ENCODE measurements at places on chromosomes 1 and 21. TPM values are rescaled to one million over a fixed set of nuclear protein-coding genes. Genes with fewer than 3 reads are reported as not detected.

Gene SPATA46
- total RNA-seq: not detected

Gene HCN3
- 1.7 TPM for total RNA-seq

Gene USP16
- total RNA-seq: 43.1 TPM

Gene TCEA3
- 0.07 TPM for total RNA-seq

Gene PGLYRP3
- not detected for total RNA-seq

Gene CD84
- total RNA-seq: not detected

Gene ST6GALNAC3
- 0.05 TPM for total RNA-seq

Gene VANGL1
- total RNA-seq: 14.3 TPM

Gene S100A16
- 138 TPM for total RNA-seq

Gene CELSR2
- 3.7 TPM for total RNA-seq

Gene RNU5D-1
- total RNA-seq: not detected

Gene OXCT2
- 0.30 TPM for total RNA-seq

Gene DYNLT5
- 7.8 TPM for total RNA-seq

Gene C1orf185
- total RNA-seq: not detected

Gene CNN3
- 364 TPM for total RNA-seq

Gene MPL
- total RNA-seq: not detected

Gene FNBP1L
- 18.7 TPM for total RNA-seq

Gene PLA2G2A
- total RNA-seq: not detected

Gene TRNP1
- total RNA-seq: 3.9 TPM

Data from M059J (cell line).